ENCODE measurements at places on chromosomes 5 and 9. TPM values are rescaled to one million over a fixed set of nuclear protein-coding genes. Genes with fewer than 3 reads are reported as not detected.

Gene WHRN
- total RNA-seq = 2.8 TPM

Gene CCL27
- 0.55 TPM for total RNA-seq

Gene C9orf50
- total RNA-seq = not detected

DNA sequence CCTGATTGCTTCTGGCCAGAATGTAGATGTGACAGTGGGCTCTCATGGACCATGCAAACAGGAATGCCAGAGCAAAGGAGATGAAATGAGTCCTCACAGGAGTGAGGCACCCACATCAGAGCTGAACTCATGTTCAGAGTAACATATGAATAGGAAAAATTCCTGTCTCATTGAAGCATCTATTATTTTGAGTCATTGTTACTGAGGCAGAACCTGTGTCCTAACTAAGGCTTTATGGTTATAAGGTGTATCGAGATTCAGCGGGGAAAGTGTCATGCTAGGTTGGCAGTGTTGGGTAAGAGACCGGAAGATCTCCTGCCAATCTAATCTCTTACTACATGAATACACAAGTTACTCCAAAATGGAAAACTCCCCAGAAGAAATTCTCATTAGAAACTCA, 304.1 kb downstream of the TRPM3 start:
- no peak for DNase-seq

- DNase-seq = no peak
These were observed 46.8 kb downstream of the EXOSC2 start for GRCh38 chr9:130740218-130741023.

GRCh38 chr5:180540050-180540694, 46.0 kb downstream of the CNOT6 start:
- DNase-seq = no peak

GRCh38 chr9:77957652-77958051, 74.0 kb downstream of the GNAQ start:
- no peak for DNase-seq

- no peak for DNase-seq
These were observed 671.1 kb downstream of the TAF11L14 start for GRCh38 chr5:18305288-18305924.

- DNase-seq = no peak
These were observed 180.9 kb downstream of the AOPEP start for GRCh38 chr9:94907264-94907936.

DNA sequence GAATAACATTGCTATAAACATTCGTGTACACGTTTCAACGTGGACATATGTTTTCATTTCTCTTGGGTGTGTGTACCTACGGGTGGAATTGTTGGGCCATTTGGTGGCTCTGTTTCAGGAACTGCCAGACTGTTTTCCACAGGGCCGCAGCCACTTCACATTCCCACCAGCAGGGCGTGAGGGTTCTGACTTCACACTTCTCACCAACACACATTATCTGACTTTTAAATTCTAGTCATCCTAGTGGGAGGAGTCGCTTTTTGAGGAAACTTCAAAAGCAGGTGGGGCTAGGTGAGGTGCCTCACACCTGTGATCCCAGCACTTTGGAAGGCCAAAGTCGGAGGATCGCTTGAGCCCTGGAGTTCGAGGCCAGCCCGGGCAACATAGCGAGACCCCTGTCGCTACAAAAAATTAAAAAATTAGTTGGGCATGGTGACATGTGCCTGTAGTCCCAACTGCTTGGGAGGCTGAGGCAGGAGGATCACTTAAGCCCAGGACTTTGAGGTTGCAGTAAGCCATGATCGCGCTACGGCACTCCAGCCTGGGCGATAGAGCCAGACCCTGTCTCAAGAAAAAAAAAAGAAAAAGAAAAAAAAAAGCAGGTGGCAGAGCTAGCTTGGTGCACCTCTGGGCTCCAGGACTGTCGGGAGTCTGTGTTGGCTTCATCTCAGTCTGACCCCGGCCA, 28.5 kb downstream of the TSPAN17 start:
- DNase-seq = no peak

All from activated T-helper 2 cell treated with anti-CD3 and anti-CD28 coated beads, Interferon-gamma antibody, Interleukin-2, Interleukin-4, amounts not matched to agents 10 μg/mL and 5 μg/mL and 100 μg/mL, durations not matched to agents 14 hours and 24 hours and 36 hours (primary cell).